Fibroblast of skin of right biceps (primary cell): ENCODE measurements at places on chromosomes 11 and 22.

DNA sequence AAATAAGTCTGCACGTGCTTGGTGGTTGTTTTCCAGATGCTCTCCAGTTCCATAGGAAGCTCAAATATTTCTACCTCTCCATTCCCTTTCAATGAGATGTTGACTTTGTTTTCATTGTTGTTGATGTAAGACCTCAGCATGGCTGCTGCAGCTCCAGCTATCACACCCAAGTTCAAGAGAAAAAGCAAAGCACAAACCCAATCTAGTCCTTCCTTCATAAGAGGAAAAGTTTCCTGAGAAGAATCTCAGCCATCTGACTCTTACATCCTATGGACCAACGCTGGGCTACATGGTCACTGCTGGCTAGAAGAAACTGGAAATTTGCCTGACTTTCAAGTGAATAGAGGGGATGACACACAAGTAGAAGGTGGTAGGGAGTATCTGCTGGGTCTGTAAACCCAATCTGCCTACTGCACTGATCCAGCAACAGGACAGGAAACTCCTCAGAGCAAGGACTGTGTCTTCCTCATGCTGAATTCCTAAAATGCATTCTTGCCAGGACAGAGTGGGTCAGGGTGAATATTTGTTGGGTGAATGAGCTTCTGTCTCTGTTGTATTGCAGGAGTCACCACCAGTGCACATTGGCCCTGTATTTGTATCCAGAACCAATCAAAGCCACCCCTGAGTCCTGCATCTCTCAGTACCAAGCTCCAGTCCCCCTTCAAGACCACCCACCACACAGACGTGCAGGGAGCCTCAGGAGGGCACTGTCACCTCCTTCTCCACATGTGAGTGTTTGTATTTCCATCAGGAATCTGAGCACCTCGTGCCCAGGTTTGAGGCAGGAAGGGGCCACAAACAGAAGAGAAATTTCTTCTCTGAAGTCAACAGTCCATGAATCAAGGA, 118.0 kb upstream of the IGLL5 start:
- DNase-seq = no peak

DNA sequence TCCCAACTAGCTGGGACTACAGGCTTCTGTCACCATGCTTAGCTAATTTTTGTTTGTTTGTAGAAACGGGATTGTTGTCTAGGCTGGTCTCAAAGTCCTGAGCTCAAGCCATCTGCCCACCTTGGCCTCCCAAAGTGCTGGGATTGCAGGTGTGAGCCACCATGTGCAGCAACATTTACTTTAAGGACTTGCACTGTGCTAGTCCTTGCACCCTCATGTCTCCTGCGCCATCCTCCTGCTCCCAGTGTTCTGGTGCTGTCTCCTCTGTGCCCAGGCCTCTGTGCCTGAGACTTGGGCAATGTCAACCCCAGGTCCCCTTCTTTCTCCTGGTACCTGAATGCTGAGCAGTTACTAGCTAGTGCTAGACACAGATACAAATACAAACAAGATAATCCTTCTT, 26.7 kb downstream of the WEE1 start:
- DNase-seq = no peak

DNA sequence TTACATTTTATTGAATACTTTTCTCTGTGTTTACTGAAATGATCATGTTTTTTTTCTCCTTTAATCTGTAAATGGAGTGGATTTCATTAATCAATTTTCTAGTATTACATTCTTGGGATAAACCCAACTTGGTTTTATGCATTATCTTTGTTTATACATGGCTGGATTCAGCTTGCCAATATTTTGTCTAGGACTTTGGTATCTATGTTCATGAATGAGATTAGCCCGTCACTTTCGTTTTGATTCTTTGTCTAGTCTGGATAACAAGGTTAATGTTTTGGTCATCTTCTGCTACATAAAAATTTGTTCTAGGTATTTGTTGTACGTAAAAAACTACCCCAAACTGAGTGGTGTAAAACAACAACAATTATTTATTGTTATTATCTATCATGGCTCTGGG, 127.9 kb upstream of the PAX6 start:
- DNase-seq = no peak

- DNase-seq = no peak
Measured at GRCh38 chr11:114159320-114159719, 99.8 kb downstream of the ZBTB16 start.

DNA sequence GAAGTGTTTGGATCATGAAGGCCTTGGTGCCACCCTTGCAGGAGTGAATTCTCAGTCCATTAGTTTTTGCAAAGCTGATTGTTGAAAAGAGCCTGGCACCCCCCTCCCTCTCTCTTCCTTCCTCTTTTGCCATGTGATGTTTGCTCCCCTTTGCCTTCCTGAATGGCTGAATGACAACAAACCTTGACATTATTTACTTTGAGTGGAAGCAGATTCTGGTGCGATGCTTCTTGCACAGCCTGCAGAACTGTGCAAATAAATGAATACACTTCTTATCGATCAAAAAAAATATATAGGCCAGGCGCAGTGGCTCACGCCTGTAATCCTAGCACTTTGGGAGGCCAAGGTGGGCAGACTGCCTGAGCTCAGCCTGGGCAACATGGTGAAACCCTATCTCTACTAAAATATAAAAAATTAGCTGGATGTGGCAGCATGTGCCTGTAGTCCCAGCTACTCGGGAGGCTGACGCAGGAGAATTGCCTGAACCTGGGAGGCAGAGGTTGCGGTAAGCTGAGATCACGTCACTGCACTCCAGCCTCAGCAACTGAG, 2.0 kb upstream of the NARS2 start:
- no peak for DNase-seq

- DNase-seq = no peak
Measured at GRCh38 chr22:36599771-36600170, 70.8 kb upstream of the EIF3D start.
